ENCODE measurements at places on chromosomes 4 and X. TPM values are rescaled to one million over a fixed set of nuclear protein-coding genes. Genes with fewer than 3 reads are reported as not detected.

The NOX1 gene
- not detected for total RNA-seq

The KIF4A gene
- 23.8 TPM for total RNA-seq

The SAGE1 gene
- not detected for total RNA-seq

The SYNPO2 gene
- 13.6 TPM for total RNA-seq

The IL3RA gene
- 0.19 TPM for total RNA-seq

The ADGRG2 gene
- under 0.01 TPM for total RNA-seq

The CYTL1 gene
- total RNA-seq = not detected

The FGF13 gene
- under 0.01 TPM for total RNA-seq

The IL15 gene
- total RNA-seq = 3.3 TPM

The SPANXN4 gene
- not detected for total RNA-seq

The HAND2 gene
- 12.8 TPM for total RNA-seq

The F8A3 gene
- 2.8 TPM for total RNA-seq

The TACC3 gene
- 3.9 TPM for total RNA-seq

The TEX13C gene
- not detected for total RNA-seq

The GPRIN3 gene
- total RNA-seq = 0.58 TPM

The NEIL3 gene
- 15.0 TPM for total RNA-seq

The BANK1 gene
- 0.19 TPM for total RNA-seq

The HNRNPD gene
- total RNA-seq = 13.8 TPM

The NDNF gene
- total RNA-seq = 0.56 TPM

The HMGB2 gene
- 37.2 TPM for total RNA-seq

The ASB12 gene
- total RNA-seq = not detected

The UBA1 gene
- 154 TPM for total RNA-seq

The ZXDA gene
- 6.5 TPM for total RNA-seq

The PF4V1 gene
- 10.2 TPM for total RNA-seq

The TASL gene
- not detected for total RNA-seq

The CCDC110 gene
- 2.3 TPM for total RNA-seq

The SPANXD gene
- total RNA-seq = not detected

The ZAR1 gene
- total RNA-seq = not detected

The PAGE2 gene
- not detected for total RNA-seq

The DDIT4L gene
- 4.6 TPM for total RNA-seq

The FAM9C gene
- not detected for total RNA-seq

The TCEAL2 gene
- total RNA-seq = 0.19 TPM

The OPRPN gene
- total RNA-seq = not detected

The ANKRD37 gene
- 15.3 TPM for total RNA-seq

The RTL3 gene
- 0.19 TPM for total RNA-seq

The KLHL2 gene
- 19.7 TPM for total RNA-seq

The ATP2B3 gene
- total RNA-seq = not detected

The MAGEA2 gene
- total RNA-seq = not detected

The CSAG2 gene
- total RNA-seq = not detected

The ARAP2 gene
- 0.96 TPM for total RNA-seq

The INTS6L gene
- total RNA-seq = 5.4 TPM

The RXFP1 gene
- total RNA-seq = 18.6 TPM

The PAGE1 gene
- total RNA-seq = not detected

The MAGEB1 gene
- total RNA-seq = not detected

The EXOC1L gene
- total RNA-seq = not detected

The PDCL2 gene
- total RNA-seq = not detected

All from regular cardiac myocyte (primary cell).